ENCODE measurements at places on chromosomes 2 and 18.

DNA sequence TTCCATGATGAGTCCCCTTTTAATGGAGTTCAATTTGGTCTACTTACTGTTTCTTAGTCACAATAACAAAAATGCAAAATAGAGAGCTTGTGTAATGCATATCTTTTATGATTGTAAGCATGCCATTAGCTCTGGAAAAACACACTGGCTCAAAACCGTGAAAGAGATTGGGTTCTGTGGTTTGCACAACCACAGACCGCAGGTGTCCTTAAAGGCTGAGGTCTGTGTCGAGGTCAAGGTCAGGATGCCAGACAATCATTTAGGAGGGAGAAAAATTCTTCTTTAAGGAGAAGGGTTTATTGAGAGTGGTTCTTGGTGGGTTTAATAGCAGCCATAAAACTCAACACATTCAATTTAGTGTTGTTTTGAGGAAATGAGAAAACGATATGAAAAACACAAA, 487.2 kb downstream of the GALR1 start:
- no peak for DNase-seq

GRCh38 chr2:120754067-120754960, 18.6 kb downstream of the GLI2 start:
- DNase-seq, result no peak

- DNase-seq, result no peak
These were observed 58.1 kb downstream of the MAP3K19 start for GRCh38 chr2:134988994-134989605.

DNA sequence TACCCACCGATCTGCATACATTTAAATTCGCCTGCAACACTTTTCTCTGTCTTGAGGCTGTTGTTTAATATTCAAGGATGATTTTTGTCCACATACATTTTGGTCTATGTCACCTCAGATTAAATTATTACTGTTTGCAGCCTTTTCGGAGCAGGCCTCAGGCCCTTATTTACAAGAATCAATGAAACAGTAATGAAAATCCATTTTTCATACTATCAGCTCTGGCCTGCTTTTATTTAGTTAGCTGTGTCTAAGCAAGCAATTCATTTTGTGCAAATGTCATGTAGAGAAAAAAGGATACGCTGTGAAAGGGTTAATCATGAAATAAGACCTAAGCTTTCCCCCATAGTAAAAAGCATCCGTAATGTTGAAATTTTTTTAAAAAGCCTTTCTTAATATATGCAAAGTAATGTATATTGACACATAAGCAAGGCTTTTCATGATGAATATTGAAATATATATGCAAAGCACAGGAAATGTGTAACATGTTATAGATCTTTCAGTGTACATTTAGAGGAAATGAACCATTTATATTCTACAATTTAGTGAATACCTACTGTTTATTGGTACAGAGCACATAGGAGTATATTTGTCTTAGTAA, 1135.3 kb upstream of the ZEB2 start:
- no peak for DNase-seq

DNA sequence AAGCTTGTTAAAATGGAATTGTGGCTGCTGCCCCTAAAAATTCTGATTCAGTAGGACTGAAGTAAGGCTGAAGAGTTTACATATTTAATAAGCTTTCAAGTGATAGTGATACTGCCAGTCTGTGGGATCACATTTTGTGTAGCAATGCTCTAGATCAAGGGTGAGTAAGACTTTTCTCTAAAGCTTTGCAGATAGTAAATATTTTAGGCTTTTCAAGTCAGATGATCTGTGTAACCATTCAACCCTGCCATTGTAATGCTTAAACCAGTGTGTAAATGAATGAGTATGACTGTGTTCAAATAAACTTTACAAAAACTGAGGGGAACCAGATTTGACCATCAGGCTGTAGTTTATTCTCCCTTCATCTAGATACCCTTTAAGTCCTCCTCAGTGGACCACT, 92.7 kb downstream of the PIK3C3 start:
- no peak for DNase-seq

GRCh38 chr2:77666251-77666980, 144.2 kb upstream of the LRRTM4 start:
- DNase-seq, result no peak

- DNase-seq, result no peak
These were observed 188.0 kb downstream of the CDH7 start for GRCh38 chr18:65938592-65939372.

- no peak for DNase-seq
These were observed 38.2 kb upstream of the KLHL29 start for GRCh38 chr2:23346781-23347180.

GRCh38 chr2:199458009-199458805, 468 bp upstream of the SATB2 start:
- peak; percentile 40 for DNase-seq

DNA sequence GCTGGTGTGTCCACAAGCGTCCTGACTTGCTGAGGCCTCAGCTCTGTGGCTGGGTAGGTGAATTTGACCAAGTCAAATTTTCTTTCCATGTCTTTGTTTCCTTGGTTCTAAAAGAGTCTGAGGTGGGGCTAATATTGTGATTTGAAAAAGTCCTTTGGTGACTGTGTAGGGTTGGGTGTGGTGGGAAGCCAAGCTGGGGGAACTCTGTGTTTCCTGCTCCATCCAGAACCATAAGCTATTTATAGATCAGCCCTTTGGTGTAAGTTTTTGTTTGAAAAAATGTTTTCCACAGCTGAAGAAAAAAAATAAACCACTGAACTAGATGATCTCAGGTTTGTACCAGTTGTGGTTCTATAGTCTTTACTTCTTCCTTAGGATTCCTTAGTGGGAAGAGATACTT, 462.7 kb downstream of the TGIF1 start:
- no peak for DNase-seq

- DNase-seq, result no peak
These were observed 230.0 kb downstream of the NAPG start for GRCh38 chr18:10755855-10756254.

DNA sequence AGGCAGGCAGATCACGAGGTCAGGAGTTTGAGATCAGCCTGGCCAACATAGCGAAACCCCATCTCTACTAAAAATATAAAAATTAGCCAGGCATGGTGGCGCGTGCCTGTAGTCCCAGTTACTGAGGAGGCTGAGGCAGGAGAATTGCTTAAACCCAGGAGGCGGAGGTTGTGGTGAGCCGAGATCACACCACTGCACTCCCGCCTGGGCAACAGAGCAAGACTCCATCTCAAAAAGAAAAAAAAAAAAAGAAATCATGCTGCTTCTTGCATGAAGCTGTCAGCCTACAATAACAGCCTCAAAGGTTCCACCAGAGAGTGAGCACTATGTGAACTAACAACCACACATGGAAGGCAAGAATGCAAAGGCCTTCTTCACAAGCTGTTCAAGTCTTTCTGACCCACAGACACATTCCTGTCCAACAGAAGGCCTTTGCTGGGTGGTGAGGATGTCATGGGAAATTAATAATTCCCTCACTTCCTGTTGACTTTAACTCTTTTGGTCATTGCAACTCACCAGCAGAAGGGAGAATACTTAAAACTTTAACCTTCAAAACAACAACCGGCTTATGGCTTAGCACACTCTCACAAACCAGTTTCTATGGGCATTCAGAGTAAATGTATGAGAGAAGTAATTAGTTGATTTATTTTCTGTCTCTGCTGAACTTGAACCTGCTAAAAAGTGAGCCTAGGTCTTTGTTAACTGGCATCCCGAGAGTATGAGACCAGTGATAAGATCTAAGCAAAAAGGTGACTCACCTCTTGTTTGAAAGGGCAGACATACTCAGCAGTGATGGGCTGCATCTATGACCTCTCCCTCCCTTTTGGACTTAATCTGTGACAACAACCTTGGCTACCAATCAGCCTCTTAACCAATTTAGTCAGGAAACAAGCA, 11.8 kb downstream of the PLEKHM3 start:
- DNase-seq, result no peak

DNA sequence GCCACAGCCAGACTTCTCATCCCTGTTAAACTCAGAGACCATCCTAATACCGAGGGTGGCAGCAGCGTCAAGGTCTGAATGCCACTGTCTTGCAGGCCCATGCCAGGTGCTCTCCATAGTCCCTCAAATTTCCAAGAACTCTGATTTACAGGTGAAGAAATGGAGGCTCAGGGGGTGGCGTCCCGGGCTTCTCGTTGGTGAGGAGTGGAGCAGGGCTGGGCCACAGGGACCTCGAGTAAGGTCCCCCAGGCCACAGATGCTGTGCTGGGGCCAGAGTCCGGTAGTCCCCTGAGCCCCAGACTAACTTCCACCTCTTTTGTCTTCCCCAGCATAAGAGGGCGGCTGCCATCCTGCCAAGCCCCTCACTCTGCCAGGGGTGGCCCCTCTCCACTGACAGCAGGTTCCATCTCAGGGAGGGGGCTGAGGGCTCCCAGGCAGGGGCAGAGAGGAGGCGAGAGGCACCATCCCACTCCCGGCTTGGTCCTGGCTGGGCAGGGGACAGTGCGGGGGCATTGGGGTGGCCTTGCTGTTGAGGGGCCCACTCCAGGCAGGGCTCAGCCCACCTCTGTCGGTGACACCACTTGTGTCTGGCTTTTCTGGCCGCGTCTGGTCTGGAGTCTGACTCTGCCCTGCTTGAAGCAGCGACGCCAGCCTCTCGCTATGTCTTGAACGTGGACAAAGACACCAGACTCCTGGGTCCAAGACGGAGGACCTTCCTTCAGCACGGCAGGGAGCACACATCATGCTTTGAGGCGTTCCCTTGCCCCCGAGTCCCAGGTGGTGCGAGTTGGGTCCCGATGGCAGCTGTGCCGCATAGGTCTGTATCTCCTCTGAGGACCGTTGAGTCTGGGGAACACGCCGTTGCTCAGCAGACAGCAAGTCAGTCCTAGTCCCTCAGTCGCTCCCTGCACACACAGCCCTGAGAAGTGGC, 15.9 kb upstream of the KLHL30 start:
- DNase-seq, result no peak

DNA sequence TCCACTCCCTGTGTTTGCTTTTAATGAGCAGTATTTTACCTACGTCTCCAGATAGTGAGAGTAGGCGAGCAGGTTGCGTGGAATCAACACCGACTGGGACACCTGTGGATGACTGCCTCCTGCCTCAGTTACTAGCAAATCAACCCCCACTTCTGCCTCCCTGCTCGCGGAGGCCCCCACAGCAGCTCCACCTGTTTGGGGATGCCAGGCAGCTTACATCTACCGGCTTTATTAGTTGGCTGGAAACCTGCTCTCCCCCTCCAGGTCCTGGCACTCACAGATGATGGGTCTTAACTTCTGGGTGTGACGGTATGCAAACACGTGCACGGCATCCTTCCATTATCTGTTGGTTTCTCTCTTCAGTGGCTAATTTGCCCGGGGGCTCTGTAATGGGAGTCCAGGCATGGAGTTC, 164.4 kb upstream of the SESTD1 start:
- DNase-seq, result no peak

GRCh38 chr2:95315801-95316411, 18.8 kb downstream of the KCNIP3 start:
- no peak for DNase-seq

DNA sequence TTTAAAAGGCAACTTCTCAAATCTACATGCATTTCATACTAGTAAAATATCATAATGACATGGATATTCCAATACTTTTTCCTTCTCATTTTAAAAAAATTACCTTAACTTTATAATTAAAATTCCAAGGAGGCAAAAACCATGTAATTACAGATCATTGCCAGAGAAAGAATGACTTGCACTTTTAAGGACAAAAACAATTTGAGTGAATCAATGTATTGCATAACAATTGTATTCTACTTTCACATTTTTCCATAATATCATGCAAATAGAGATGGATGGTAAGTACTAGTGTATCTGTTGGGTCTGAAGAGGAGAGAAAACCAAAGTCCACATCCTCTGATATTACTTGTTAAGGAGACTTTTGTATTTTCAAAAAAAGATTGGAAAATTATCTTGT, 89.5 kb upstream of the NCK2 start:
- DNase-seq, result no peak

DNA sequence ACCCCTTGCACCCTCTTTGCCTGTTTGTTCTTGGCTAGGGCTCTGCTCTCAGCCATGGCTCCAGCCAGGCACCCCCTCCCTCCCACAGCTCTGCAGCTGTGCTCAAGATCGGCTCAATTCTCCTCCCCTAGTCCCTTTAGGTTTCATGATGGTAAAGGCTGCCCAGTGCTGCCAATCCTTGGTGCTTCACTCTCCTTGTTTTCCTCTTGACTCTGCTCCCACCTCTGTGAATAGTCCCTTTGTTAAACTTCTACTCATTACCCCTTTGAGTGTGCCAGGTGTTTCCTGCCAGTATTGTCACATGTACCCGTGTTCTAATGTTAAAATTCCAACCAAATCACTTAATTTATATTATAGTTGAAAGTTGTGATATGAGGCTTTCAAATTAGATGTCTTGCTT, 101.0 kb upstream of the CERS6 start:
- DNase-seq, result no peak

DNA sequence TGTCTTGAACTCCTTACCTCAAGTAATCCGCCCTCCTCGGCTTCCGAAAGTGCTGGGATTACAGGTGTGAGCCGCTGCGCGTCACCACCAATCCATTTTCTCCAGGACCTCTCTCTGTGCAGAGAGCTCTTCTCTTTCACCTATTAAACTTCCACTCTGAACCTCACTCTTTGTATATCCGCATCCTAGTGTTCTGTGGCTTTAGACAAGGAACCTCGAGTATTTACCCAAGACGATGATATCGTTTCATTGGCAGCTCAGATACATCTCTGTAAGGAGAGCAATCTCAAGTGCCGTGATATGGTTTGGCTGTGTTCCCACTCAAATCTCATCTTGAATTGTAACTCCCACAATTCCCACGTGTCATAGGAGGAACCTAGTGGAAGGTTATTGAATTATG, 15.1 kb upstream of the WDR33 start:
- no peak for DNase-seq

DNA sequence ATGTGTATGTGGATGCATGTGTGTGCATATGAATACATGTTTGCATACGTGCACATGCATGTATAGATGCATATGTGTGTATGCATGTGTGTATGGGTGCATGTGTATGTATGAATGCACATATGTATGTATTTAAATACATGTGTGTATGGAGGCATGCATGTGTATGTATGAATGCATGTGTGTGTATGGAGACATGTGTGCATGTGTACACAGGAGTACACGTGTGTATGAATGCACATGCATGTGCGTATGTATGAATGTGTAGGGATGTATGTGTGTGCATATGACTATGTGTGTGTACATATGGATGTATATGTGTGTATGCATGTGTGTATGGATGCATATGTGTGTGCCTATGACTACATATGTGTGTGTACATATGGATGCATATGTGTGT, 51.9 kb downstream of the DCDC2C start:
- DNase-seq, result no peak

GRCh38 chr2:39429746-39430145, 7.3 kb downstream of the MAP4K3 start:
- DNase-seq, result no peak

- no peak for DNase-seq
These were observed 111.1 kb downstream of the TTC27 start for GRCh38 chr2:32738939-32739338.

Measured in activated T-cell treated with anti-CD3 and anti-CD28 coated beads, Interleukin-2, amount 50 U/mL, for 1 hour (primary cell).